ENCODE measurements at places on chromosomes 4 and X.

- no peak for DNase-seq
These were observed 4.1 kb upstream of the FAM200B start for GRCh38 chr4:15677507-15677988.

DNA sequence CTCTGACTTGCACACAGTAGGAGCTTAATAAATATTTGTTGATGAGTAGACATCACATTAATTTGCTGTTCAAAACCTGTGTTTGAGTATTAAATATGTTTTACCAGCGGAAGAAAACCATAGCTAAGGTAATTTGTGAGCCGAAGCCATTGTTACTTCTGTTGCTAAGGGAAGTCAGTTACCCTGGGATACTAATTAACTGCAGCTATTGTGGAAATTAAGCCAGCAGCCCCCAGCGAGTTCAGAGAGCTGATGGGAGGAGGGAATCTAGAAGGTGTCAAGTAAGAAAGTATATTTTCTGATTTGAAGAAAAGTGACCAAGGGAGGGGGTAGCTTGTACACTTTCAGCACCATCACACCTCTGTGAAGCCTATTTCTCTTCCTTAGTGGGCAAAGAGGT lies 76.7 kb upstream of the IGSF1 start:
- no peak for DNase-seq

DNA sequence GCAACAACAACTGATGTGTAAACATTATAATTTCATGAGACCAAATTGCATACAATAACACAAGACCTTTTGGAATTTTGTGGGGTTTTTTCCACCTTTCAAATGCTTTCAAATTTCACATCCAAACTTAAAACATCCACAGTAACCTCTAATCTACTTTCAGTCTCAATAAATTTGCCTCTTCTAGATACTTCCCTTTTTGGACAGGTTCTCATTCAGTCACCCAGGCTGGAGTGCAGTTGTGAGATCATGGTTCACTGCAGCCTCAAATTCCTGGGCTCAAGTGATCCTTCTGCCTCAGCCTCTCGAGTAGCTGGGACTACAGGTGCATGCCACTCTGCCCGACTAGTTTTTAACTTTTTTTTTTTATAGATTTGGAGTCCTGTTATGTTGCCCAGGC lies 556.6 kb downstream of the NLGN4X start:
- DNase-seq: no peak

- DNase-seq: no peak
These were observed 5.4 kb downstream of the ABCE1 start for GRCh38 chr4:145103496-145103895.

DNA sequence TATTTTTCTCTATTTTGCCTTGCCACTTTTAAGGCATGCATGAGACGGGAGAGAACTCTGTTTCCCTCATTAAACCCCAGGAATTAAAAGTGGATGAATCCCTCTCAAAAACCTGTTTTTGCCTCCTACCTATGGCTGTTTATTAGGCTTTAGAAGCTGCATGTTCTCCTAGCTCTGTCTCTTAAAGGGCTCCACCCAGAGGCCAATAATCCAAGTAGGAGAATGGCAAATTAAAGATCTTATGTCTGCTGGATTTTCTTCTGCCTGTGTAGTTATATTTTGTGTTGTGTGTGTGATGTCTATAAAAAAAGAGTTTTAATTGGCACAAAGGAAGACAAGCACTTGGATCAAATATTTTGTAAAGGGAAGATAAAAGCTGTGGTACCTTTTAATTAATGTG lies 32.4 kb downstream of the MAGEC1 start:
- DNase-seq: no peak

DNA sequence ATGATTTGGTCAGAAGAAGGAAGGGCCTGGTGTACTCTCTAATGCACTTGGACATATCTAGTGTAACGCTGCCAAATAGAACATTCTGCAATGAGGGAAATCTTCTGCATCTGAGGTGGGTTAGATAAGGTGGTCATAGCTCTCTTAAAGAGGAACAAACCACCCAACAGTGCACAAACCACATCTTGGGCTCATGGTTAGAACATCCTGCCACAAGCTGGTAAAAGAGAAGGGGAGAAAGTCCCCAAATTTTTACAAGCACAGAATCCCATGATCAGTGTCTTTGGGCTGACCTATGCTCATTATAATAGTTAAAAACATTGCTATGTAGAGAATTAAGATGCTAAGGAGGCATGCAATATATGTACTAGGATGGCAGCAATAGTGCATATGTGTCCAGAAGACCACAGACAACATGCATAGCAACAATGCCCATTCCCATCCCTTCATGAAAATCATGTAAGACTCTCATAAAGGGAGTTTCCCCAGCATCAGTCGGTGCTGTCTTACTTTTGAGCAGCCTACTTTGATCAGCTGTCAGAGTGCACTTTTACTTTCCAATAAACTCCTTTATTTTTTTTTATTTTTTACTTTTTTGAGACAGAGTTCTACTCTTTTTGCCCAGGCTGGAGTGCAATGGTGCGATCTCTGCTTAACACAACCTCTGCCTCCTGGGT lies 99.7 kb upstream of the SLC7A11 start:
- DNase-seq: no peak

DNA sequence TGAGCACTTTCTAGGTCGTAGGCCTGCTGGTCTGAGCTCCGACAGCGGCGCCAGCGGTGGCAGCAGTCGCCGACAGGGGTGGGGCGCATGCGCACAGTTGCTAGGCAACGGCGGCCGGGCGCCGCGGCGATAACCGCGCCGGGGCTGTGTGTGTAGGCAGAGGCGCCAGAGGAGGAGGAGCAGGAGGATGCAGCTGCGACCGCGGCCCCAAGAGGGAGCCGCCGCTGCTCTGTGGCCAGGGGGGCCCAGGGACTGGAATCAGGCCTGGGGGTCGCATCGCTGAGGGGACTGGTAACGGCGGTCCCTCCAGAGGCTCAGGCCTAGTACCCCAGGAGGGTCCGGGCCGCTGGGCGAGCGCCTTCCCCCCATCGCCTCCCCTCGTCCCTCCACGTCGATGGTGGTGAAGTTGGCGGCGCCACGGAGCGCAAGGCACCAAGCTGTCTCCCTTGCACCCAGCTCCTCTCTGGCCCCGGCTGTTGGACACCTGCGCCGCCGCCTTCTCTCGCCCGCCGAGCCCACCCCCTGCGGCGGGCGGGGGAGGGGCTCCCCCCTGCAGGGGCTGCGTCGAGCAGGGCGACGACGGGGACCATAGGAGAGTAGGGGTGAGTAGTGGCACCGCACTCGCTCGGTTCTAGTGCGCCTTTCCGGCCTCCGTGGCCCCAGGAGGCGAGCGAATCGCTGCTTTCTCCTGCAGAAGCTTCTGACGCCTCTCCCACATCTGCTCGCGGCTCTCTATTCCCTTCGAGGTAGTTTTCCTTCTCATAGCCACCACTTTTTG lies 58.6 kb upstream of the ZC4H2 start:
- DNase-seq: peak; percentile 79

GRCh38 chrX:104419211-104419610 lies 146.8 kb upstream of the IL1RAPL2 start:
- no peak for DNase-seq

DNA sequence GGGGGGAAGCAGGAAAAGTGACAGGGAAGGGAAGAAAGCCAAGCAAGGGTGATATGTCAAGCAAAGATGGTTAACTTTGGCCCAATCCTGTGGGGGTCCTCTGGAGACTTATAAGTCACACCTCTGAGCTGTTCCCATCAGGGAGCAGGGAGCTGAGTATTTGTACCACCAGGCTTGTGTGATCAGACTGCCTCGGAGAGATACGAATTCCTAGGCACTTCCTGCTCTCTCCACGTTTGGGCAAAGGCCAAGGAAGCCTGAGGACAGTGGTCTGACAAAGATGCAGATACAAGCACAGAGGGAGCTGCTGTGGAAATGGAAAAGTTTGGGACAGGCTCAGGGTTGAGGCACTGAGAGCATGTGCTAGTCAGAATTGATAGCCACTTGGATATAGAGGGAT lies 10.4 kb upstream of the PPP3CA start:
- no peak for DNase-seq

DNA sequence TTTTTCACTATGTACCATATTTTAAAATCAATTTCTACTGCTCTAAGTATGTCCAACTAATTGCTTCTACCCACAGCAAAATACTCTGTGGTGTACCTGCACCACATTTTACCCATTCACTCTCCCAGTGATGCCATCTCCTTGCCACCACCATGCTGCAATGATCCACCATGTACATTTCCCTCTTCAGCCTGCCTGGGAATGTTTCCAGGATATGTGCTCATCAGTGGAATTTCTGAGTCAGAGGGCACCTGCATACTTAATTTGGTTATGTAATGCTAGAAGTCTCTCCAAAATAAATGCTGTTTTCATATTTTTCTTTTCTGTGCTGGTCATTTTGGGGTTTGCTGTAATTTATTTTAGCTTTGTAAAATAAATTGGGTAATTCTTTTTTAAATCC lies 33.2 kb upstream of the OCIAD2 start:
- no peak for DNase-seq

GRCh38 chr4:3268395-3269104 lies 19.6 kb downstream of the MSANTD1 start:
- DNase-seq: no peak

DNA sequence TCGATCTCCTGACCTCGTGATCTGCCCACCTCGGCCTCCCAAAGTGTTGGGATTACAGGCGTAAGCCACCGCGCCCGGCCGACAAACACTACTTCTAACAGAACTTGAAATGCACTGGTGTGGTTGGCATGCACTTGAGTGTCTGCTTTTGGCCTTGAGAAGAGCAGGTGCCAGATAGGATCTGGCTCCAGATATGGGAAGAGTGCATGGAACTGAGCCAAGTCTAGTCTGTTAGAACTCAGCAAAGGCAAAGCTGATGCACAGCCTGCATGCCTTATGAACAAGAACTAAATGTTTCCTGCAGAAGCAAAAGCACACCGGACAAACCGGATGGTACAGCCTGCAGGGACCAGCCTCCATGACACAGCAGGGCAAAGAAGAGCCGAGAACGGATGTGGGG lies 35.1 kb upstream of the TBL1X start:
- DNase-seq: no peak

- DNase-seq: no peak
These were observed 186.4 kb upstream of the NDST3 start for GRCh38 chr4:117847849-117848248.

DNA sequence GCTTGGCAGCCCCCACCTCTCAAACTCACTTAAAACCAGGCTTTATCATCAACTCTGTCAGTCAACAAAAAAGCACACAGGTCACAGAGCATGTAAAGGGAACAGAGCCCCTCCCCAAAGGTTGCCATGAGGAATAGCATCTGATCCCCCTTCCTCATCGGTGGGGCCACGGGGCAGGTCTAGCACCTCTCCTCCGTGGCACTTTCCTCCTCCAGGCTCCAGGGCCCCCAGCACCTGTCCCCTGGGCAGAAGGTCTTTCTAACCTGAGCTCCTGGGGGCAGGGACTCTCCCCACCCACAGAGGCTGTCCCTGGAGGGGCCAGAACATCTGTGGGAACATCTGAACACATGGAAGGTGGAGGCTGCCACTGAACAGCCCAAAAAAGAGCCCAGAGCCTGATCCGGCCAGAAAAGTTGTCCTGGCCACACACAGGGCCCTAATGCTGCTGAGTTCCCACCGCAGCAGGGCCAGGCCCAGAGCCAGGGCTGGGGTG lies 65.7 kb downstream of the ZFYVE28 start:
- DNase-seq: no peak

- DNase-seq: no peak
These were observed 207.2 kb downstream of the FGF13 start for GRCh38 chrX:138504273-138504672.

DNA sequence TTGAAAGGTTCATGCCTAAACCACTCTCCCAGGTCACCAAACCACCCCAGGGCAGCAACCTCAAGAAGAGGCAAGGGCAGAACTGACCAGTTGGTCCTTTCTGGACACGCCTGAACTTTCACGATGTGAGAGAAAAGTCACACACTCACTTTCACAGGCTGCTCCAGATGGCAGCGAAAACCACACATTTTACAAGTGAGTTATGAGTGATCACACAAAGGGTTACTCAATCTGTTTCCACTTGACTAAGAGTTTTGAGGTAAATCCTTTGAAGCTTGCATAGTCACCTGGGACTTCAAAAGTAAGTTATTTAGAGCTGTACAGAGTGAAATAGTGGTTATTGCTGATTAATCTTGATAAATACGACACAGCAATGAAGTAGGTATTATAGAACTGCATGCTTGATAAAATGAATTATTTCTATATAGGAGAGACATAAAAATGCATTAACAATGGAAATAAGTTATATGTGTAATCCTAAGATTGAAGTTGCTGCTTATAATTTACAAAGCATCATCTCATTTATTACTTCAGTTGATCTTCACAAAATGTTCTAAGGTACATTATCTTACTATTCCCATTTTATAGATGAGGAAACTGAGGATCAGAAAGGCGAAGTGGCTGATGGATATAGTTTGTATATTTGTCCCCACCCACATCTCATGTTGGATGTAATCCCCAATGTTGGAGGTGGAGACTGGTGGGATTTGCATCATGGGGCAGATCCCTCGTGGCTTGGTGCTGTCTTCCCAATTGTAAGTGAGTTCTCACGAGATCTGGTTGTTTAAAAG lies 103.0 kb upstream of the KLF3 start:
- no peak for DNase-seq

DNA sequence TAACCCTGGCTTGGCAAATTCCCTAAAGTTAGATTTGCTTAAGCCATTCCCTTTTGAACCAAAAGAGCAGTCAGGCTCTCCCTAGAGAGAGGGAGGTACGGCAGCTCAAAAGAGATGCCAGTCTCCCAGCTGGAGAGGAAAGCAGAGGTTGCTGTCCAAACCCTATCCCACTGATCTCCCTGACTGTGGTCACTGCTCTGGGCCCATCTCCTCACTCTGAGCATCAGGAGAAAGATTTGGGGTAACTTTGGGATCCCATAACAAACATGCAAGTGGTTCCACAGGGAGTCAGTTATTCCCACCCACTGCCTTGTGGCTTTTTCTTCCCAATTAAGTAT lies 17.1 kb downstream of the ACSL1 start:
- DNase-seq: no peak

DNA sequence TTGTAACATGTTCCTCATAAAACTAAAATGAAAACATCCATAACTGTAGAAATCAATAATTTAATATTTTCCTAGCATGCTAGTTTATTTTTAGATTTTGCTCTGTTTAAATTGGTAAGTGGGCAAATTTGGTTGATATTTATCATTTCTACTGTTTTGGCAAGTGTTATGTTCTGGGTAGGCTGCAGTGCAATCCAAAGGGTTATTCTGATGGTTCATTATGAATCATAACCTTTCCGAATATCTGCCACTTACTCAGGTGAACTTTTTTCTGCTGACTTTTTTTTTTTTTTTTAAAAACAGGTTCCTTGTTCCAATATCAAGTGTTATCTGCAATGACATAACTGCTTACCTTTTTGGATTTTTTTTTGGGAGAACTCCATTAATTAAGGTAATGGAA lies 52.0 kb downstream of the CDS1 start:
- DNase-seq: no peak

GRCh38 chr4:22090661-22091351 lies 142.2 kb upstream of the KCNIP4 start:
- no peak for DNase-seq

- no peak for DNase-seq
These were observed 97.0 kb upstream of the DGKK start for GRCh38 chrX:50567636-50568035.

DNA sequence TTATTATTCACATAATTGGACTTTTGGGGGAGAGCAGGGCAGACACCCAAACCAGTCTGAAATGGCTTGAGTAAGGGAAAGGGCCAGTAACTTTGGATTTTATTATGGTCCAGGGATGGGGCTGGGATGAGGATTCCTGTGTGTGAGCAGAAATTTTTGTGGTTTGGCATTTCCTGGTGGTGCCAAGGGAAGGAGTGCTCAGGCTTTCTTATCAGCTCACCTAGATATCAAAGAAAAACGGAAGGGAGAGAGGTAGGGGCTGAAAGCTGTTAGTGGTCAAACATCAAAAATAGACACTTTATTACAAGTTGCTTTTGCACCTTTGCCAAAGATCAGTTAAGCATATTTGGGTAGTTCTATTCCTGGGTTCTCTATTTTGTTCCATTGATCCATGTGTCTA lies 128.5 kb upstream of the DIPK2B start:
- DNase-seq: no peak

Measured in glutamatergic neuron (in vitro differentiated cells).